ENCODE measurements at places on chromosomes 2 and 18.

- no peak for DNase-seq
These were observed 26.8 kb downstream of the ITM2C start for GRCh38 chr2:230891509-230891908.

- no peak for DNase-seq
These were observed 538.3 kb upstream of the CDH2 start for GRCh38 chr18:28715206-28715605.

- DNase-seq: no peak
These were observed 124.5 kb upstream of the PKDCC start for GRCh38 chr2:41923156-41923786.

DNA sequence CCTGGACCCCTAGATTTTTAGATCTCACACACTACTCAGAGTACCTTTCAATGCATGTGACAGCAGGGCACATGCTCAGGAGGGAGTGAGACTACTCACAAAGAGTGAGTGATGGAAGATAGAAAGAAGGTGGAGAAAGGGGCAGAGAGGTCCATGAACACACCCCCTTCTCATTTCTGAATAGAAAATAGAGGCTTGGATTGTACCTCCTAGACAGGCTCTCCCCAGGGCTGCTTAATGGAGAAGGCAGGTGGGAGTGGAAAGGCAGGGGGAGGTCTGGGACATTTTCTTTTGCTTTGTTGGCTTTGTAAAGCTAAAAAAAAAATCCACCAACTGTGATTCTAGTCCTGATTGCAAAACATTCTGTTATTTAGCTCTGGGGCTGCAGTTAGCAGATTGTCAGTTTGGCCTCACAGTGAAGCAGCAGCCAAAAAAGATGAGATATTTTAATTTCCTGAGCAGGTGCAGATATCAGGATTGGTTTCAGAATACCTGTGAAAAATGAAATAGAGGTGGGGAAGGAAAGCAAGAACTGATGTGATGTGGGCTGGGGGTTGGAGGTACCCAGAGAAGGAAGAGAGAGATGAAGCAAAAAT, 119.3 kb upstream of the GYPC start:
- no peak for DNase-seq

DNA sequence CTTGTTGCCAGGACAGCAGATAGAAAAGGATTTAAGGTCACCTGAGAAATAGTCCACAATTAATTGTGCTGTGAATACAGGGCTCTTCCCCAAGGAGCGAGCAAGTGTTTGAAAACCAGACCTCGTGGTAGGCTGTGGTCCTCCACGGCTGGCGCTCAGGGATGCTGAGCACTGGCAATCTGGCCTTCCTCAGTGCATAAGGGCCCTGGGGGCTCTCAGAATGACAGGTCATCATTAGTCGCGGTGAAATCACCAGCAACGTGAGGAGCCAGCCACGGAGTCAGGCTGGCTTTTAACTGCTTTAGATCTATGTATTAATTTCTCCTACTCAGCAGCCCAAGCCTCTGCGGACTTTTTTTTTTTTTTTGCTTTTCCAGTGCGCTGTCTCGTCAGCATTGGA, 148.5 kb downstream of the FHOD3 start:
- no peak for DNase-seq

- DNase-seq: no peak
These were observed 151.4 kb downstream of the CD8B2 start for GRCh38 chr2:106638580-106638979.

GRCh38 chr18:40431071-40431985, 1523.7 kb upstream of the PIK3C3 start:
- DNase-seq: no peak

GRCh38 chr2:15968280-15969178, 28.2 kb downstream of the MYCN start:
- DNase-seq: no peak

GRCh38 chr2:21836719-21837118, 713.0 kb downstream of the TDRD15 start:
- DNase-seq: no peak

GRCh38 chr2:133936601-133937000, 317.3 kb upstream of the MGAT5 start:
- no peak for DNase-seq

GRCh38 chr2:169275696-169276444, 86.5 kb downstream of the LRP2 start:
- no peak for DNase-seq

GRCh38 chr2:8524823-8525222, 157.0 kb upstream of the ID2 start:
- DNase-seq: no peak

- DNase-seq: no peak
These were observed 25.5 kb upstream of the SEH1L start for GRCh38 chr18:12922266-12922665.

DNA sequence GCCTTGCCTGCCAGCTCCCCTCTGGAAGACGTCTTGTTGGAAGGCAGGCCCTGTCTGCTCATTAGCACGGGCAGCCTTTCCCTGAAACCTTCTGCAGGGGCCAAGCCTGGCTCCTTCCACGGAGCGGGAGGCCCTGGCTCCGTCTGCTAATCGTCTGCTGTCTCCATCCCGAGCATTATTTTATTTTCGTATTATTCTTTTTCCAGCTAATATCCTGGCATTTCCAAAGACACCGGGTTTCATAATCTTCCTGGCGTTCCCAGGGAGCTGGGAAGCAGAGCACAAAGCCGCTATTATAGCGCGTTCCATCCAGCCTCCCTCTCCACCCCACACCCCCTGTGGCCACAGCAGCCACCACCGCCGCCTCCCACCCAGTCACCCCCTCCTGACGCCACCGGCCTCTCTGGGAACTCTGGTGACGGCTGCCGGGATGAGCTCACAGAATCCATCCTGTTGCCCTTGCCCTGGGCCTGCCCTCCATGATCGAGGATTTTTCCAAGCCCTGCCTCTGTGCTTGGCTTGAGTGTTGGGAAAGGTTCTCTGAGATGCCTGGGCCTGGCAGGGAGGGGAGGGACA, 125.5 kb downstream of the DYSF start:
- no peak for DNase-seq

DNA sequence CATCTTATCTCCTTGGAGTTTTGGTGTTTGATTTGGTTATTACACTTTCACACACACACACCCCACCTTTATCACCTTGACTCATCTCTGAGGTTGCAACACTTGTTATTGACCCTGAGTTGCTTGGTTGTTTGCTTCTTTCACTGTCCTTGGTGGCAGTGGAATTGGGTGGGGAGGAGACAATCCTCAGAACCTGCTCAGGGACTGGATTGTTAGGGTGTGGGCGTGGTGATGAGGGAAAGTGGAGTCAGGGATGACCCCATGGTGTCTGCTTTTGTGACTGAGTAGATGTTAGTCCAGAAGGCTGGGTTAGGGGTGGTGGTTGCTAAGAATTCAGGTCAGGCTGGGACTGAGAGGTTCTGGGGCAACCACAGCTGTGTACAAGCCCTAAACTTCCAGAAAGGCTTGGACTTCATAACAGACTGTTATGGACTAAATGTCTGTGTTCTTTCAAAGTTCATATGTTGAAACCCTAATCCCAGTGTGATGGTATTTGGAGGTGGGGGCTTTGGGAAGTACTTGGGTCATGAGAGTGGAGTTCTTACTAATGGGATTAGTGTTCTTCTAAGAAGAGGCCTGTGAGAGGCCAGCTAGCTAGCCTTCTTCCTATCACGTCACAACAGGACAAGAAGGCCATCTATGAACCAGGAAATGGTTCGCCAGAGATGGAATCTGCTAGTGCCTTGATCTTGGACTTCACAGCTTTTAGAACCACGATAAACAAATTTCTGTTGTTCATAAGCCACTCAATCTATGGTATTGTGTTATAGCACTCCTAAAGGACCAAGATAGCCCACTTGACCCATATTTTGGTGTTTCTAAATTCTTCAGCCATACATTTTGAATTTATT, 3.4 kb upstream of the DIS3L2 start:
- DNase-seq: no peak

DNA sequence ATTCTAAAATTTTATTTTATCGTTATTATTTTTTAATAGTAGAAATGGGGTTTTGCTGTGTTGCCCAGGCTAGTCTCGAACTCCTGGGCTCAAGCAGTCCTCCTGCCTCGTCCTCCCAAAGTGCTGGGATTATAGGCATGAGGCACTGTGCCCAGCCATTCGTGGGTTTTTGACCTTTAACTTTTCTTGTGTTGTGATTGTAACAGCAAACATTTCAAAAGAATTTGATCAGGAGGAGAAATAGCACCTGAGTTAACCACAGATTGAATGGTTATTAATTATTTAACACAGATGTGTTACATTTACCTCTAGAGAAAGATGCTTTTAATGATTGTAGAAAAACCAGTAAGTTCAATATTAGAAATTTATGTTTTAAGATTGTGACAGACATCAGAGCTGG, 132.0 kb downstream of the HAUS1 start:
- no peak for DNase-seq

DNA sequence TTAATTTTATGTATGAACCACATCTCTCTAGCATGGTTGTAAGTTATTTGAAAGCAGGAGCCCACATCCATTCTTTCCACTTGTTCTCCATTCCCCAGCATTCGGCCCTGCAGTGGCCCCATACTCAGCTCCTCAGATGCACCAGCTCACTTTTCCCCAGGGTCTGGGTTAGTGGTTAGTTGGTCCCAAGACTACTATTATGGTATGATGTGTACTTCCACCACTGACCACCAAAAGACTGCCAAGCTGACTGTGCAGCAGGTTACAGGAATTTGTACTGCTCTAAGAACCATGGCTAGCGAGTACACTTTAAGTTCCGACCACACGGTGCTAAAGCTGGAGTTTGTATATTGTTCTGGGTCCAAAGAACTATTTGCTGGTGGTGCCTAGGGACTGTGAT, 413.6 kb upstream of the TCF4 start:
- DNase-seq: no peak

- DNase-seq: no peak
These were observed 181.4 kb downstream of the OSR1 start for GRCh38 chr2:19176977-19177376.

- DNase-seq: no peak
These were observed 79.0 kb upstream of the NOSTRIN start for GRCh38 chr2:168723275-168723899.

DNA sequence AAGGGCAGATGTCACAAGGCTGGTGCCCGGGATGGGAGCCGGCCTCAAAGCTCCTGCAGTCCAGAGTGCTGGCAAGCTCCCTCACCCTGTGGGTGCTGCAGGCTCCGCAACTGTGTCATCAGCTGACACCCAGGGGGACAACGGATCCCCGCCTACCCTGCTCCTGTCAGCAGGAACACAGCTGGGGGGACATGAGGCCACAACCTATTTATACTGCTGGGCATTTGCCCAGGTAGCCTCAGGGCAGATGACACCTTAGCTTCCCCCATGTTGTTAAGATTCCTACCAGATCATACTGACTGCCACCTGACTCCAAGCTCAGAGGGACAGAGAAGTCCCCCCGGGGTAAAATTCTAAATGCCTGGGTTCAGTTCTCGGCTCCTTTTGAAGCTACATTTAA, 1.2 kb downstream of the ANKRD23 start:
- DNase-seq: no peak

DNA sequence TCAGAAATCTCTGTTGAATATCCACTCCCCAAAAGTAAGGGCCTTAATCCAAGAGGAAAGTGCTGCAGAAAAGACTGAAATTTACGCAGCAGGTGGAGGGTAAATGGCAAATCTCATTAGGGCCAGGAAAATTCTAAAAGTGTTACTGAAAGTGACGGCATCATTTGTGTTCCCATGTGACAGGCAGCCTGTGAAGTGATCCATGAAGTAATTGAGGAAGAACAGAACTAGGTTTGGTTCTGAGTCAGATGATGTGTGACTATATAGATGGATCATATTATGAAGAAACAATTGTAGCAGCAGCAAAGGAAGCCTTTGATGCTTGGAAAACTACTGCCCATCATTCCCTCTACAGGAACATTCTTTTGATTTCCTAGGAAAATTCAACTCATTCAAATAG, 401.2 kb downstream of the TGIF1 start:
- no peak for DNase-seq

DNA sequence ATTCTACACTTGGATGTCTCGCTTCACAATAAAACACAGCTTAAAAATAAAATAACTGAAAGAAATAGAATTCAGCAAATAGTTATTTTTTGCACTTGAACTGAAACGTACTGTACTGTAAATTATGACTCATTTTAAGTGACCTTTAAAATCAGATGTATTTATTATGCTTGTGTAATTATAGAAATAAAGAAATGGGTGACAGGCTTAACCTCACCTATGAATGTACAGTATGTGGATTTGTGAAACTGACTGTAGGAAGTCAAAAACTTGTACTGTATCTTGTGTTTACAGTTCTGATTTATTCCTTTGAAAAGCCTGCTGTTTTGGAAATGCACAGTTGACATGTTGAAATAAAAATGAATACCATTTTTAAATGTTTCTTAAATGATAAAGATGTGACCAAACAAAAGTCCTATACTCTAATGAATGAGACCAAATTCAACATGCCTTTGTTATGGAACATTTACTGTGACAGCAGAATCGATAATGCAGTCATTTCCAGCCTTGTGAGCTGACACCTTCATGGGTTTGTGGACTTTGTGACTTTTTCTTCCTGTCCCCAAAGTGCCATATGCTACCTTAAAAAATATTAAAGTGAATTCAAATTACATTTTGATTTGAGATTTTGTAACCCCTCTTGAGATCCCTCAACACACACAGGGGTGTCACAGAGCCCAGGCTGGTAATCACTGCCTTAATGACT, 32.7 kb downstream of the NEMP2 start:
- DNase-seq: no peak

- DNase-seq: no peak
These were observed 4.5 kb downstream of the SCLY start for GRCh38 chr2:238065071-238065846.

DNA sequence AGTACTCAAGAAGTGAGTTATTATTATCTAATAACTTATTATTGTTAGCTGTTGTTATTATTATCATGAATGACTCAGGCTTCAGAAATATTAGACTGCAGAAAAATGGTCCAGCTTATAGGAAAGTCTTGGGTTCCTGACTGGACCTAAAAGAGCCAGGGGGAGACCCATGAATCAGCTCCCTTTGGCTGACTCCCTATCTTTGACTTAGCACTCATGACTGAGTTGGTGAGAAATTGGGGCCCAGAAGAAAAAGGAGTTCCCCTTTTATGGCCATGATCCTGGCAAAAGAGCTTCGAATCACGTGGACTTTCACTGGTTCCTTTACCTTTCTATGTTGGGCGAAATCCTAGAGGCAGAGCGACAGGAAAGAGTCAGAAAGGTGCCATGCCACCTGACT, 145.8 kb downstream of the MYO3B start:
- no peak for DNase-seq

GRCh38 chr18:62438402-62438801, 84.4 kb upstream of the ZCCHC2 start:
- no peak for DNase-seq

DNA sequence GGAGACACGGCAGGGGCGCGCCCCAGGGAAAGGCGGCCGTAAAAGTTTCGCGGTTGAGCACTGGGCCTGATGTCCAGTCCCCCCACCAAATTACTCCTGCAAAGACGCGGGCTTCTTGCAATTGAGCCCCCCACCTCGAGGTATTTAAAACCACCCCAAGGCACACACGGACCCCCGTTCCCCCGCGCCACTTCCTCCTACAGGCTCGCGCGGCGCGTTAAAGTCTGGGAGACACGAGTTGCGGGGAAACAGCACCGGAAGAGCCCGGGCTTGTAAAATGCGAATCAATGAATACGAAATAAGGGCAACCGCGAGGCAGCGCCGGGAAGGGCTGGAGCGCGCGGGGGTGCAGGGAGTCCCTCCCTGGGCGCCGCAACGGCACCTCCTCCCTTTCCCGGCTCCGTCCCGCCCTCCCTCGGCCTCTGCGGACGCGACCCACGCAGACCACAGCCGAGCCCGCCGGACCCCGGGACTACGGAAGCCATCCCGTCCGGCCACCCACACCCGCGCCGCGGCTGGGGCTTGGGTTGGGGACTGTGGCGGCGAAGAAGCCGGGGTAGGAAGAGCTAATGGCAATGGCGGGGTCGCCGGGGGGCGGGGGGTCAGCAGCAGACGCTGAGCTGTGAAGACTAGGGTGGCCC, 918 bp upstream of the NETO1 start:
- no peak for DNase-seq

All from activated naive CD4-positive, alpha-beta T cell (primary cell).